Muscle of arm (tissue), 14 donors: ENCODE measurements at places on chromosomes 11 and 22. TPM values are rescaled to one million over a fixed set of nuclear protein-coding genes. Genes with fewer than 3 reads are reported as not detected.

GRCh38 chr22:38745676-38746460, 9.9 kb downstream of the SUN2 start:
- DNase-seq: no peak

DNA sequence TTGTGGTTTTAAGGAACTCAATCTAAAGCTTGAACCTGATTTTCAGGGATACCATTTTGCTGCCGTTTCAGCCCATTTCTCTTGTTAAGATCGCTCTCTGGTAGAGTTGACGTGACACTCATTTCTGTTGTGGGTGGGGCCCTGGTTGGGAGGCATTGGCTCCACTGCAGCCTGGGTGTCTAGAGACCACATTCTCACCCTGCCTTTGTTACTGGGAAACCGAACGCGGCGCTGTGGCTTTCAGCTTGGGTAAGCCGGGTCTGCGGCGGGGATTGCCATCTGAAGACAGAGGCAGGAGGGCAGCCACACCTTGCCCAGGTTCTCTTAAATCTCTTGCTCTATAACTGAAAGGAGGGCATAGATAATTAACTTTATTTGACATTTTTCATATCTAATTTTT, 3.2 kb downstream of the EHF start:
- DNase-seq: no peak

GRCh38 chr11:33402066-33402465, 144.9 kb downstream of the HIPK3 start:
- no peak for DNase-seq

- DNase-seq: peak; percentile 54
These were observed at the start of gene FOLH1 for GRCh38 chr11:49208006-49208721. Gene FOLH1 (minus strand): TSS chr11:49208602. CDS start chr11:49208409, 193 bp downstream.

The TNNI2 gene
- 1,690 TPM for polyA plus RNA-seq

DNA sequence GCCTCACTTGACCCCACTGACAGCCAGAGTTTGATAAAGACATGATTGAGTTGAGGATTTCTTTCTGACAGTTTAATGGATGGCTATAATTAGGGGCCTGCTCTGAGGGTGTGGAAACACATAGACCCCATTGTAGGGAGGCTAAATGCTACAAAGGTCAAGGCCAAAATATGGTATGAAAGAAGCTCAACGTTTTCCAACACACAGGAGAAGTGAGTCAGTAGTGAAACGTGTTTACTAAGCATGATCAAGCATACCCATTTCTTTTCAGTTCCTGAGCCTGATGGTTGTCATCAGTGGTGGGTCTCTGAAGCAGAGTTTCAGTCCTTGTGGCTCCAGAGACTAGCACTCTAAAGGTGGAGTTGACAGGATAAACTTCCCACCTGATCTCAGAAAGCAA, 69.7 kb downstream of the SNX19 start:
- DNase-seq: no peak

DNA sequence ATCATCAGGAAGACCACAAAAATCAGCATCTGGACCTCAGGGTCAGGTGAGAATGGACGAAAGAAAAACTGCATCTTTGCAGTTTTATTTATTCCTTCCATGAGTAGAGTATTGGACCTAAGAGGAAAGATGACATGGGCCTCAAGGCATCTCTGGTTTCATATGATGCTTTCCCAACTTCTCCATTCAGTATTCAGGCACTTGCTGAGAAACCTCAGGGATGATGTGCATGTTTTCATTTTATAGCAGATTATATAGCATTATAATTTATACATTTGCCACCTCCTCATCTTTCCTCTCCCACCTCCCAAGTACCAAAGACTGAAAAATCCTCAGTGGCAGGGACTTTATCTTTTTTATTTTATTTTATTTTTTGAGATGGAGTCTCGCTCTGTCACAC, at the start of gene OR10V1:
Gene OR10V1, minus strand, starts transcription at position 101 of the 400 bp plus-strand sequence. Its CDS starts 0 bp downstream, at position 101.
- DNase-seq: no peak

DNA sequence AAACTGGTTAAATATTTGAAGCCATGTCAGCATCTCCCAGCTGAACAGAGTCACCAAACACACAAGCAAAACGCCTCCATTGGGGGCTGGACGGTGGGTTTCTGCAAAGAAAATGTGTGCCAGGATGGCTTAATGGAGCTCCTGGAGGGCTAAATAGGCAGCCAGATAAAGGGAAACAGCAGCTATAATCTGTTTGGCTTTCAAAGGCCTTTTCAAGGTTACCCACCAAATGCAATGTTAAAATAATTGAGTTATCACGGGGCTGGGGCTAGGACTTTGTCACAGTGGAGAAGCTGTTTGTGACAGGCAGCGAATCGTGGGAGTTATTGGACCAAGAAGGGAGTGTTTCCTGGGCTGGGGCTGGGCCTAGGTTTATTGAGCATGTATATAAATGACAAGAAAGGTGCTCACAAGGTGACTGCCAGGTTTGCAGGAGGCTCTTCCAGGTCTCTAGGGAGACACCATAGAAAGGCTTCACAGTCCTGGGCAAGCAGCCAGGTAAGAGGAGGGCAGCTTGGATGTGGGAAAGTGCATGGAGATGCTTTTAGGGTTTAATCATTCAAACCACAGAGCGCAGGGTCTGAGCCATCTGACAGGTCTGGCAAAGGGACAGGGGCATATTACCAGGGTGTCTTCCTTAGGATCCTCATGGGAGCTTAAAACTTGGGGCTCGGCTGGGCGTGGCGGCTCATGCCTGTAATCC, 28.3 kb downstream of the GRIK4 start:
- DNase-seq: no peak

DNA sequence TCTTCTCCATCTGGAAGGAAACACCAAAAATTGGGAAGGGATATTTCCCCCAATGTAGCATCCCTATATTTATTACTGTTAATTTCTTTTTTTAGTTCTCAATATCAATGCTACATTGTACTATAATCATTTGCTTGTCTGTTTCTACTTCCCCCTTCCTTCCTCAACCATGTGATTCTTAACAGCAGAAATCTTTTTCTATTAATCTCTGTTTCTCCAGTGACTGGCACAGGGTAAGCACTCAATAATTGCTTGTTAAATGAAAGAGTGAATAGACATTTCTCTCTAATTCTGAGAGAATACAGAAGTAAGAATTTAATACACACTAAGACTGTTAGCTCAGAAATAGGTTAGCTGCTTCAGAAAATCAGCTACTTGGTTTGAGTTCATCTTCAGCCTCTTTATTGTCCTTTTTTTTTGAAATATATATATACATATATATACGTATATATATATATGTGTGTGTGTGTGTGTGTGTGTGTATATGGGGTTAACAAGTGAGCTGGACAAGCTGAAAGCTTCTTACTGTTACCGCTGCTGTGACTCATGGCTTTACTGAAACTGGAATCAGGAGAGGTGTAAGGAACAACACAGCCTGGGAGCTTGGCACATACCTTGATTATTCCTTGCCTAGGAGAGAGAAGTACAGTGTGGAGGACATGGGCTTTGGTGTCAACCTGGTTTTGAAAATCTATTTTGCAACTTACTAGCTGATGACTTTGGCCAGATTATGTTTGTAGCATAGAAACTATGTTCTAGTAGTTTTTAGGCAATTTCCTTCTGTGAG, 26.2 kb upstream of the PDE3B start:
- no peak for DNase-seq

- DNase-seq: no peak
These were observed 73.9 kb upstream of the FGF3 start for GRCh38 chr11:69892986-69893555.

GRCh38 chr22:30324014-30324730, 2.6 kb downstream of the TBC1D10A start:
- DNase-seq: no peak

The FGF19 gene
- polyA plus RNA-seq: 1.1 TPM

GRCh38 chr11:126225295-126225665, 13.7 kb downstream of the FAM118B start:
- no peak for DNase-seq

The DCHS1 gene
- polyA plus RNA-seq: 34.1 TPM

The PRODH gene
- 3.4 TPM for polyA plus RNA-seq

- no peak for DNase-seq
These were observed 94.3 kb upstream of the BMAL1 start for GRCh38 chr11:13183094-13183825.

DNA sequence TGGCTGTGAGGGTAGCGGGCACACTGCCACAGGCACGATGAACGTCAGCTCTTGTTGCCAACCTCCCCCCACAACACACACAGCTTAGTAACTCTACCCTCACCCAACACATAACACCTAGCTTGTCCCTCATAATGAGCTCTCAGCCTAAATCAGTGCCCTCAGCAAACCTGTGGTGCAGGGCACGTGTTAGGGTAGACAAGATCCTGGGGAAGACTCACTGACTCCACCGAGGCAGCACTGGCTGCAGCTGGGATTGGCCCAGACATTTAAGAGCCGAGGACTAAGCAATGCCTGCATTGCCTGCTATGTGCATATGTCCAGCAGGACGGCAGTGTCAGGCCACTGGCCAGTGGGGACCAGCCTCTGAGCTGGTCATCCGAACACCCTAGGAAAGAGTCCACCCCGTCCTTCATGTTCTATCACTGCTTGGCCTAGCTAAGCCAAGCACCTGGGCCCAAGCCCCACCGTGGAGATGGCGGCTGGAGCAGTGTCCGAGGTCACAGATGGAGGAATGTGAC, 32.9 kb upstream of the TRIM29 start:
- no peak for DNase-seq

- DNase-seq: no peak
These were observed 33.0 kb downstream of the GNB1L start for GRCh38 chr22:19821523-19822300.

GRCh38 chr11:111438846-111439520, 59.9 kb upstream of the POU2AF1 start:
- DNase-seq: no peak

- no peak for DNase-seq
These were observed 418.8 kb downstream of the SHANK2 start for GRCh38 chr11:70833554-70833953.

The TSPAN32 gene
- 3.8 TPM for polyA plus RNA-seq

- DNase-seq: no peak
These were observed 12.1 kb upstream of the CHRM1 start for GRCh38 chr11:62933285-62933684.

The MICALL1 gene
- polyA plus RNA-seq: 48.0 TPM

DNA sequence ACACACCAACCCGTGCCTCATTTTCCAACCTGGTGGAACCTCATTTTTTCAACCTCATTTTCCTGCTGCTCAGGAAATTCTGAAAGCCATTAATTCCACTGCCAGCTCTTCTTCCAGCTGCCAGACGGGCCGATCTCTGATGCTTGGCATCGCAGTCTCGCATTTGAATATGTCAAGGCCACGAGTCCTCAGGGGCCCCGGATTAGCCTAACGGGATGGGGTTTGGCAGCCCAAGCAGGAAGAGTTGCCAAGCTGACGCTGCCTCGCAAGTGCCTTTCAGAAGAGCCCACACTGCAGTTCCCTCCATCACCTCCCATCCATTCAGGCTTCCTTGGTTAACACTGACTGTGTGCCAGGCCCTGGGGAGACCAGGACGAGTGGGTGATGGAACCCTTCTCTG, 8.7 kb downstream of the RASD2 start:
- peak; percentile 23 for DNase-seq

- no peak for DNase-seq
These were observed 70.7 kb downstream of the BMAL1 start for GRCh38 chr11:13348305-13348704.

The MYRF gene
- polyA plus RNA-seq: 1.1 TPM

DNA sequence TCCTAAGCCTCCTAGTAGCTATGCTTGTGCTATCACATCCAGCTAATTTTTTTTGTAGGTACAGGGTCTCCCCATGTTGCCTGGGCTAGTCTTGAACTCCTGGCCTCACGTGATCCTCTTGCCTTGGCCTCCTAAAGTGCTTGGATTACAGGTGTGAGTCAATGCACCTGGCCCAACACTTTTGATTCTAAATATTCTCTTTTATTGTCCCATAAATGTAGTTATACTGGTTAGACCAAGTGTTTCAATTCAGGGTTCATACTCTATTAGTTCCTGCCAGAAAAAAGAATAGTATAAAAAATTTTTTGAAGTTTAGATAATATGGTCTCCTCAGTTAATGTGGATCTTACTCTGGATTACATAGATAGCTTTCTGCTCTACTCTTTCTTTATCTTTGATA, 6.7 kb upstream of the PTH start:
- DNase-seq: no peak

The NPAS4 gene
- not detected for polyA plus RNA-seq

DNA sequence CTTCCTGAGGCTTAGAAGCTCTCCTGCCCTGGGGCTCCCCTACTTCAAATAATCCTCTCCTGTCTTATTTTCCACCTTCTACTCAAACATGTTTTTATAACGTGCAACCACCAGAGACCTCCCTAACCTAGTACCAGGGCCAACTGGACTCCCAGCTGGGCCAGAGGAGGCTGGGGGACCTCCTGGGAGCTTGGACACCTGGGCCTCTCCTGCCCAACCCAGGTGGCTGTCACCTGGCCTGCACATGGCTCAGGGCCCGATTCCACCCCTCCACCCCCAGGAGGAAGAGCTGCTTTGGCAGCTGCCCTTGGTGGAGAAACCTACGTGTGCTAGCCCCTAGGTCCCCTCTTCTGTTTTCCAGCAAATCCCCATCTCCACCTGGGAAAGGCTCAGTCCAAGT, 105.2 kb downstream of the ABTB2 start:
- DNase-seq: no peak

The GGT5 gene
- polyA plus RNA-seq: 8.3 TPM

DNA sequence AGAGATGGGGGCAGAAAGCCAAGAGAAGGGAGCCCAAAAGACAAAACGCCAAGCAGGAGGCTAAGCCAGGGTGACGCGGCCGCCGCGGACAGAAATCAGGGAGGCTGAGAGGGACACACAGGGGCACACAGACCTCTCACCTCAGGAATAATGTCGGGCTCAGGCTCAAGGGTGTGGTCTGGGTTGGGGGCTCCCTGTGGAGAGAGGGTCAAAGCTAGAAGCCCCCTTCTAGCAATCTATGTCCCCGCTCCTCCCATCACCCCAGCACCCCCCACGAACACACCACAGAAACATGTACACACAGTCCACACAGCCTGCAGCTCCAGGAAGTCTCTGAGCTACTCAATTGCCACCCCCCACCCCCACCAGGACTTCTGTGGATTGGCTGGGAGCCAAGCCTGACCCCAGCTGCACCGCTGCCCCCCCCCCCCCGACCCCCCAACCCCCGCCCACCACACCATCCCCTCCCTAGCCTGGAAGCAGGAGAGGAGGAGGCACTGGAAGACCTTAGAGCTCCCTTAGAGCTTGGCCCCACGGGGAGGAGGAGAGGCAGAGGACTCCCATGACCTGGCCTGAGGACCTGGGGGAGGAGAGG, 6.9 kb downstream of the BCL9L start:
- no peak for DNase-seq

- DNase-seq: no peak
These were observed 34.3 kb downstream of the SCUBE1 start for GRCh38 chr22:43308836-43309235.

The SULT4A1 gene
- 3.8 TPM for polyA plus RNA-seq

GRCh38 chr11:9210224-9210921, 54.8 kb downstream of the DENND5A start:
- no peak for DNase-seq

- no peak for DNase-seq
These were observed 3.8 kb downstream of the CSNK1E start for GRCh38 chr22:38313384-38313955.
